ENCODE measurements at places on chromosomes 16 and 17.

DNA sequence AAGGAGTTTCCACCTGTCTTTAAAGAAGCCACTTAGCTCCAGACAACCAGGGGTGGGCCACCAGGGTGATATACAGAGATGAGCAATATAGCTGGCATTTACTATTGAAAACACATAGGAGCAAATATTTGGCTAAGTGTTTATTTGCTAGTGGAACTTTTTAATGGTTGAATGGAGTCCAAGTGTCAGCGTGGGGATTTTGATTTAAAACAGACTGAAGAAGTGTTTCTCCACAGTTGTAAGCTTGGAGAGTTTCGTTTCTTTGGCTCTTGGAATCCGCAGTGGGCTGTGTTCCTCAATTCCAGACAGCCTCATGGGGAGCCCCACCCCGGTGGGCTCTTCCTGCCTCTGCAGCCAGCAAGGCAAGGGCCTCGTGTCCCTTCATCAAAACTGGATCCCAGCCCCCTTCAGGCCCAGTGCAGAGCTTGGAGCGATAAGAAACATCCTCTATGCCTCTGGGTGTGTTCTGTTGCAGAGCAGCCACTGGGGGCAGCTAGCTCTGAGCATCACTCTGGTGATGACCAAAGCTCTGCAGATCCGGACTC, 36.1 kb downstream of the NOG start:
- DNase-seq, result no peak

DNA sequence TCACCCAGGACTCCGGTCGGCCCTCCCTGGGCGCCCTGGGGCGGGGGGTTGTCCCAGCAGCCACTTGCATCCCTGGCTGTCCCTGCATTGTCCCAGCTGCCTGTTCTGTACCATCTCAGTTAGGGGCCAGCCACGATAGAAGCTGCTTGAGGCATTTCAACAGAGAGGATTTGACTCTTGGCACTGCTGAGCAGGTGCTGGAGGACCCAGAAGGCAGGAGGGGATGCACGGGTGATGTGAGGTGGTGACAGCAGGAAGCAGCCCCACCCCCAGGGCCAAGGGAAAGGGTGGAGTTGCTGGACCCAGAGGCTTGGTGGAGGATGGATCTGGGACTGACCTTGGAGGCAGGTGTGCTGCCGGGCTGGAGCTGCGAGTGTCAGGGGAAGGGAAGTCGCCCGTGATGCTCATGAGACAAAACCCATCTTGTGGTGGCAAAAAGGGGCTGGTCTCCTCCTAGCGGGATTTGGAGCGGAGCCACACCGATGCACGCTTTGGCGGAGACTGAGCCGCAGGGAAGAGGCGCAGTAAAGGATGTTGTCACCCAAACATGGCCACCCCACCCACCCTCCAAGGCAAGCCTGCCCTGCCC, 188.0 kb upstream of the GSE1 start:
- DNase-seq, result no peak

DNA sequence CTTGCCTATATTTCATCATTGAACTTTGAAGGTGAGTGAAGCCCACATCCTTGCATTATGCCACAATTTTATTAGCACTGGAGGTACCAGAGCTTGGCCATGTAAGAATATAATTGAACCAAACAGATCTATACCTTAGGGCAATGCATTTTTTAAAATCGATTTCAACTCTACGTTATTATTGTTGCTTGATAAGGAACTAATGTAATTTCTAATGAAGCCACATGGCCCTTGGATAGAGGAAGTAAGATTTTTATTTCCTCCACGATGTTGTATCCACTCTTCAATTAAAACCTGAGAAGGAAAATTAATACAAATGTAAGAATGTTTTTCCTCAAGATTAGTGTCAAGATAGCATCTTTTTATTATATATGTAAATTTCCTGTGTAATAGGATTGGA, 370.0 kb upstream of the EEF2KMT start:
- DNase-seq, result no peak

DNA sequence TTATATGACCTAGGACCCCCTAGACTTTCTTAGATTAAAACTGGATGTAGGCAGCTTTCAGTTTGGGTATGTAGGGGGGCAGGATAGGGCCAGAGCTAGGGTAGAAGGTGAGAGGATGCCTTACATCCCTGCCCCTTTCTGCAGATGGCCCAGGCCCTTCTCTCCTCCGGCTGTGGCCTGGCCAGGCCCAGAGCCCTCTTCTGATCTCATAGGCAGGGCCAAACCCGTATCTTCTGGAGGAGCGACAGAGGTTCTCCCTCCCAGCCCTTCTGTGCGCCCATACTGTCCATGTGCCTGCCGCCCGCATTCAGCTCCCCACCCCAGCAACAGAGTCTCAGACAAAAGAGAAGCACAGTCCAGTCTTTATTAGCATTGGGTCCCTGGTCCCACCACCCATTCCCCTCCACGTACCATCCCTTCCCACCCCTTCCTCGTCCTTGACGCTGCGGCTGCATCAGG, 2.0 kb upstream of the TSPOAP1 start:
- no peak for DNase-seq

- no peak for DNase-seq
Measured at GRCh38 chr17:38761612-38762011, 9.1 kb downstream of the PSMB3 start.

DNA sequence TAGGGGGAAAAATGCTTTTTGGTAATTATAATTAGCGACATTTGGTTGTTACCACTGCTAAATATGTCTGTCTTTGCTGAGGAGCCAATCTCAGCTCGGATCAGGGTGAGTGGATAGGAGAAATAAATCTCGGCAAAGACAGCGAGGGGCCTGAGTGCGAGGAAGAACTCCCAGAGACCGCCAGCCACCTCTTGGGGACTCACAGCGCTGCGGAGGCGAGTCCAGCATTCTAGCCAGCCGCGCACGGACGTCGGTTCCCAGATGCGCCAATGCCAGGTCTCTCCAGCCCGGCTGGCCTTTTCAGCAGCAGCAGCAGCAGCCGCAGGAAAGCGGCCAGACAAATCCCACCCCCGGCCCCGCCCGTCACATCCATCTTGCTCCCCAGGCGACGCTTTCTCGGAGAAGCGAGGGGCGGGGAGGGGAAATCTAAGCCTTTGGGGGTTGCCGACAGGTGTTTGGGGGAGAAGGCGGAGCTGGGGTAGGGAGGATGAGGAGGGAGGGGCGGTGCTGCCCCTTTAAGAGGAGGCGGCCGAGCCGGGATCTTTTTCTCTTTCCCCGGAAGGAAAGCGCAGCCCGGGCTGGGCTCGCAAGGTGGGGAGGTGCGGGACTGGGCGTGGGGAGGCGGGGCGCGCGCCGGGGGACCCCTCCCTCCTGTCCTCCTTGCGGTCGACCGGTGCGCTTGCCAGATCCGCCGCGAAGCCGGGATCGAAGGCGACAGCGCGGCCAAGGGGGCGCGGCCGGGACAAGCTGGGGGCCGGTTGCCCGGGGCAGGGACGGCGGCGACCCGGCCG, at the start of gene ITGA3:
Gene ITGA3, plus strand, starts transcription at position 685 of the 791 bp plus-strand sequence. CDS start 330 bp downstream, outside the sequence.
- peak; percentile 84 for DNase-seq

GRCh38 chr17:80649200-80649644, 104.6 kb downstream of the RPTOR start:
- DNase-seq, result no peak

DNA sequence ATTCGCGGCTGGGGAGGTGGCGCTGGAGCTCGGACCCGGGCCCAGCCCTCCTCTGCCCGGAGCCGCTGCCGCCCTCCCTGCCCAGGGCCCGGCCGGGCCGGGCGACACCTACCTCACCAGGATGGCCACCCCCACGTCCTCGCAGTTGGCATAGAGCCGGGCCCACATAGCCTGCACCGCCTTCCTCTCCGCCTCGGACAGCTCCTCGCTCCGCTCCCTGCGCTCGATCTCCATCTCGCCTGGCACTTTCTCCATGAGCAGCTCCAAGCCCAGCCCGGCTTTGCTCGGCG, 276 bp downstream of the CYGB start:
- DNase-seq, result peak; percentile 80

- no peak for DNase-seq
Measured at GRCh38 chr17:27346228-27346899, 52.5 kb downstream of the WSB1 start.

DNA sequence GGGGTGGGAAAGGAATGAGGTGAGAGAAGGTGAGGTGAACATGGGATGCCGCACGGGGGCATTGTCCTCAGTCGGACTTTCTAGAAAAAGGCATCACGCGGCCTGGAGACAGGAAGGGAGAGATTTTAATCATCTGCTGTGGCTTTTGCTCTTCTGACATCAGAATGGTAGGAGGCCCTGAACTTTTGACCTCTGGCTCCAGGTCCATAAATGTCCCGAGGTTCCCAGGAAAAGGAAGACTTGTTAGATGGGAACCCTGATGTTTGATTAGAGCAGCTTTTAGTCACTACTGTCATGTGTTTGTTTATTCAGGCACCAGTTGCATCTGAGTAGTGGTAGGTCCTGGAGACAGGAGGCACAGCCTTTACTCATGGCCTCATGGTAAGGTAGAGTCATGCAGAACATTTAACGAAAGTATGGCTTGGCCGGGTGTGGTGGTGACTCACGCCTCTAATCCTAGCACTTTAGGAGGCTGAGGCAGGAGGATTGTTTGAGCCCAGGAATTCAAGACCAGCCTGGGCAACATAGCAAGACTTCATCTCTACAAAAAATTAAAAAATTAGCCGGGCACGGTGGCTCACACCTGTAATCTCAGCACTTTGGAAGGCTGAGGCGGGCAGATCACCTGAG, 203.1 kb downstream of the MSI2 start:
- DNase-seq, result no peak

GRCh38 chr17:27755706-27756466, 44.4 kb downstream of the NOS2 start:
- no peak for DNase-seq

DNA sequence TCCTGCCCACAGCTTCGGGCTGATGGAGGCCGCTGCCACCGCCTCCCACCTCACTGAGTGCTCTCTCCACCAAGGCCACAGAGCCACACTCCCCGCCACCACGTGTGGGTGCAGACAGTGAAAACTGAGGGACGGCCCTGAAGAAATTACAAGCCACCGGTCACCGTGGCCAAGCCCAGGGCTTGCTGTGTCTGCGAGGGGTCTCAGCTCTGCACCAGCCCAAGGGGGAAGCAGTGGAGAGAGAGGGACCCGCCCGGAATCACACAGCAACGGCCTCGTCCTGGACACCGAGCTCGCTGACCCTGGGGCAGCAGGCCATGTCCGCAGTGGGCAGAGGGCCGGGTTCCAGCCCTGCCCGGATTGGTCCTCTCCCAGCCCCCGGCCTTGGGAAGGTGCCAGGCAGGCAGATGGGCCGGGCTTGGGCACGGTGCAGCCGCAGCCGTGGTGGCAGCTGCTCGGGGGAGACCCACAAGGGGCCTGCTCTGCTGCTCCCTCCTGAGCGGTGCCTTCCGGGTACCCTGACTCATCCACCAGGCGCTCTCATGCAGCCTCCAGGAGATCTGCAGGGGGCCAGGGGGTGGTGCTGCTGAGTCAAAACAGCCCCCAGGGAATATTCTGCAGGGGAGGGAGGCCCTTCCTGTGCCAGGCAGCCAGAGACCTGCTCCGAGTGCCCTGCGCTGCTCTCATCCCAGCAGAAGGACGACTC, 52.0 kb downstream of the CBFA2T3 start:
- DNase-seq, result no peak

DNA sequence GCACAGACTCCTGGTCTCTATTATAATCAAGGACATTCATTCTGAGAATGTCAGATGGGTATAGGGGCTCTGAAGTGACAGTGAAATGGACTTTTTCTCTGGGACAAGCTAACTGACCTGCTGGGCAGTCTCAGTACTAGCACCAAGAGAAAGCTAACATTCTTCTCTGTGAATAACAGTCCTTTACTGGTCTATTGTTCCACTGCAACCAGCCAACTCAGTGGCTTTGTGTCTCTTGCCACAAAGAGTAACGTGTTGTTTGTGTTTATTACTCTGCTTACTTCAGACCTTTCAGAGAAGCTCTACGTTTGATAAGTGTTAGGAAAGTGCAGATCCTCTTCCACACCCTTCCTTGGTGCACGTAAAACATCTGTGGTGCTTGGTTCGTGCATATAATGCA, 61.5 kb upstream of the BCAR1 start:
- DNase-seq, result no peak

DNA sequence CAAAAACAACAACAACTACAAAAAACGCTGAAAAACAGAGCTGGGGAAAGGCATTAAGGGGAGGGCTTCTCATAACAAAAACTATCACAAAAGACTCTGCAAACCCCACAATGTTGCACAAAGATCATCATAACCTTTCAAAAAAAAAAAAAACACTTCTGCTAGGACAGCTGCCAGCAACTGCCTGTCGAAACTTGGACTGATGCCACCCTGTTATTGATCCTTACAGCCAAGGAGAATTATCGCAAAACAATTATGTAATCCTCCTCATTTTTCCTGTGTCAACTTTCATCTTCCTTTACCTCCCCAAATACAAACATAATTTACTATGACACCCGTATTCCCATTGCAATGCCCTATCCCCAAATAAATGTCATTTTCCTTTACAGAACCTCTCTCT, 9.3 kb downstream of the CCDC40 start:
- DNase-seq, result no peak

GRCh38 chr17:20084621-20085282, 75.6 kb downstream of the SPECC1 start:
- DNase-seq, result no peak

GRCh38 chr16:87041286-87041685, 275.9 kb downstream of the C16orf95 start:
- DNase-seq, result no peak

DNA sequence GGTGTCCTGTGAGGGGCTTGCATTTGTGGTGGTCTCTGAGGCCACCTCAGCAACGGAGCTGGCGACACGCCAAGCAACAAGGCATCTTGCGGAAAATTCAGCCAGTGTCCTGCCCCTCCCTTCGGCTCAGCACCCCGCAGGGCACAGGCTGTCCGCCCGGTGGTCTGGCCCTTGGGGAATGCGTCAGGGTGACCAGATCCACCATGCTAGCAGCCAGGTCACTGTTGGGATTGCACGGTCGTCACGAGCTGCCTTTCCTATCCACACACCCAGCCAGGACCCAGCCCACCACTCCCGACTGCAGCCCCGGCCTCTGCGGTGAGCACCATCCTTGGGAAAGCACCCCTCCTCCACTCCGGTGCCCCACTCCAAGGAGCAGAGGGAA, 221.2 kb downstream of the NTN1 start:
- DNase-seq, result peak; percentile 23

- DNase-seq, result no peak
Measured at GRCh38 chr16:72241930-72242329, 70.0 kb upstream of the PMFBP1 start.

- no peak for DNase-seq
Measured at GRCh38 chr17:34199454-34199853, 55.6 kb upstream of the CCL2 start.

DNA sequence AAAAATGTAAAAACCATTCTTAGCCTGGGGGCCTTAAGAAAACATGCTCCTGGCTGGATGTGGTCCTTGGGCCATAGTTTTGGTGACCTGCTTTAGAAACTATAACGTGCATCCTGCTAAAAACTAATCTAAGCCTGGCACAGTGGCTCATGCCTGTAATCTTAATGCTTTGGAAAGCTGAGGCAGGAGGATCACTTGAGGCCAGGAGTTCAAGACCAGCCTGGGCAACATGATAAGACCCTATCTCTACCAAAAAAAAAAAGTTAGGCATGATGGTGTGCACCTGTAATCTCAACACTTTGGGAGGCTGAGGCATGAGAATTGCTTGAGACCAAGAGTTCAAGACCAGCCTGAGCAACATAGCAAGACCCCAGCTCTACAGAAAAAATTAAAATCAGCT, 183.8 kb upstream of the CHMP6 start:
- DNase-seq, result no peak

GRCh38 chr17:45722161-45722560, 62.0 kb upstream of the CRHR1 start:
- DNase-seq, result no peak

- no peak for DNase-seq
Measured at GRCh38 chr17:57011491-57012015, 33.6 kb downstream of the SCPEP1 start.
